ENCODE measurements at places on chromosomes 2 and 18.

GRCh38 chr2:240997856-240998705, at the start of gene SNED1:
Gene SNED1, plus strand, starts transcription at chr2:240998618. Its CDS starts 220 bp downstream, at chr2:240998838.
- DNase-seq = peak; percentile 44

DNA sequence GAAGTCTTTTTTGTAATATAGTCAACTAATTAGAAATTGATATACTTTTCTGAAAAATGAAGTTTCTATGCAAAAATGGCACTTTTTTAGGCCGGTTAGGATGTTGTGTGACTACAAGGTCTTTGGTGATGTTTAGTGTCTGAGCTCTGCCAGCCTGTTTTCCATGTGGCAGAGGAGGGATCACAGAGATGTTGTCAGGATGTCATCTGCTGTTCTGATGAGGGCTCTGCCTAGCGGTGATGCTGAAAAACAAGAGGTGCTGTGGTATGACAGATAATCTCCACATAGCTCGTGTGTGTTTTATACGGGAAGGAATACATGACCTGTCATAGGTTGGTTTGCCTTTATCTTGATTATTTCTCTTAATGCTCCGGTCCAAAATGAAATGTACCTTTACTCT, 12.0 kb upstream of the IAH1 start:
- no peak for DNase-seq

DNA sequence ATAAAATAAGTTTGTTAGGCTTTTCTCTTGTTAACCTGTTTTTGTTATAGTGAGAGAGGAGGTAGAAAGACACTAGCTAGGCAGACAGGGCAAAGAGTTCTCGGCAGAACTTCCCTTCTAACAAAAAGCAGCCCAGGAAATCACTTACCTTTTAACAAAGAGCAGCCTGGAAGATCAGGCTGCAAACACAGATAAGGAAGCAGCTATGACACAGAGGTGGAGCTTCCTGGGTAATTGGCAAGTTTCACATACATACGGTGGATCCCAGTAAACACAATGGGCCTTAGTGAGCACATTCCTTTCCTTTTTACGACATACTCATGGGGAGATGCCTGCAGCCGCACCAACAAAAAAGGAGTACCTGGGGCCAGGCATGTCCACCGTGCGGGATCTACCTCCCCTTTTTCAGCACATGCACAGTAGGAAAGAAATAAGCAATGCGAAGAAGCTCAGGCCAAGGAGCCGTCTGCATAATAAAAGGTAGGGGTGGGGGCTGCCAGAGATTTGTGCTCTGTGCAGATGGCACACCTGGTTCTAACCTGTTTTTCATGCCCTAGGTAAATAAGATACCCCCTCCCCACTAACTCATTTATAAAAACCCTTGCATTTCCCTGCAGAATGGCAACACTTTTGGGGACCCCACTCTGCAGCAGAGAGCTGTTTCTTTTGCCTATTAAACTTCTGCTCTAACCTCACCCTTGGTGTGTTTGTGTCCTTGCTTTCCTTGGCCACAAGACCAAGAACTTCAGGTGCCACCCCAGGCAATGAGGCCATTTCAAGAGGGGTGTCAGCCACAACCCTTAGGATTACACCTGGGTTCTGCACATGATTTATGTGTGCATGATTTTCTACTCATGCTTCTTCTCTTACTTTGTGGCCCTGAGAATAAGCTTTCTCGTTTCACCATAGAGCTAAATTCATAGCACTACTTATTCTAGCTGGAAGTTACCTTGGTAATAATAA, 26.5 kb downstream of the MDH1 start:
- no peak for DNase-seq

GRCh38 chr2:67476809-67477790, 80.0 kb downstream of the ETAA1 start:
- no peak for DNase-seq

GRCh38 chr2:199770716-199771115, 80.3 kb downstream of the FTCDNL1 start:
- no peak for DNase-seq

DNA sequence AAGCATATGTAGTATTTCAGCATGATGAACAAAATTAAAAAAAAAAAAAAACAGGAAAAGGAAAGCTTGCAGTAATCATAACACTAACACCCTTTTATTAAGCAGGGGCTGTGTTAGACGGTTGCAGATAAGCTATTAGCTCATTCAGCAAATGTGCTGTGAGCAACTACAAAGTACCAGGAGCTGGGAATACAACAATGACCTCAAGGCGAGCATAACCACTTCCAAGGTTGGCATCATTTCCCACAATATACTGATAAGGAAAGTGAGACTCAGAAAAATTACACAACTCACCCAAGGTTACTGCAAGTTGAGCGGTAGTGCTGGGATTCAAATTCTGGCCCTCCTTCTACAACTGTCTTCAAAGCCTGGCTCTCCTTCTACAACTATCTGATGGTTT, 38.2 kb upstream of the ACTR3 start:
- DNase-seq = no peak

DNA sequence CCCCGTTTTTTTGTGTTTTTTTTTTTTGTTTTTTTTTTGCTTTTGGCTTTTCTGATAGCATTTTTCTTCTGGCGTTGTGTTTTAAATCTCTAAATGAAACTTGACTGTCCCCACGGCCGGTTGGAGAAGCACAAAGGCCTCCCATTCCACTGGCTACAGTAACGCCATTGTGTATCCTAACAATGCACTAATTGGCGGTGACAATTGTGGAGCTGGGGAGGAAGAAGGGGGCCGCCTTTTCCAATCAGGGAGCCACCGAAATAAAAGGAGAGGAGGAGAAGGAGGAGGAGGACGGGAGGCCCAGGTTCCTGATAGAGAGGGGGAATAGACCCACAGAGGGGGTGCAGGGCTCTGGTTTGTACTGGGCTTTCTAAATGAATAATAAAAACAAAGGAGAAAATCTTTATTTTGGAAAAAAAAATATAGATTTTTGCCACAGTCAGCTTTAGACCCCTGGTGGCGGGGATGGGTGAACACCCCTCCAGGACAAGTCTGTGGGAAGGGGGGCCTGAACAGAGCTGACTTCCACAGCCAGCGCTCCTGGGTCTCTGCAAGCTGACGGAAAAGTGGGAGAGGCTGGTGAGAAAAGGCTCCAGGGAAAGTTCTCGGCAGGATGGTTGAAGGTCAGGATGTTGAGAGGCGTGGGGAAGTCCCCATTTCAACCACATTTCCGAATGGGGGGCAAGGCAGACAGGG, 43.7 kb upstream of the FZD5 start:
- DNase-seq = no peak

- DNase-seq = no peak
These were observed 2.6 kb upstream of the KRCC1 start for GRCh38 chr2:88058191-88058590.

DNA sequence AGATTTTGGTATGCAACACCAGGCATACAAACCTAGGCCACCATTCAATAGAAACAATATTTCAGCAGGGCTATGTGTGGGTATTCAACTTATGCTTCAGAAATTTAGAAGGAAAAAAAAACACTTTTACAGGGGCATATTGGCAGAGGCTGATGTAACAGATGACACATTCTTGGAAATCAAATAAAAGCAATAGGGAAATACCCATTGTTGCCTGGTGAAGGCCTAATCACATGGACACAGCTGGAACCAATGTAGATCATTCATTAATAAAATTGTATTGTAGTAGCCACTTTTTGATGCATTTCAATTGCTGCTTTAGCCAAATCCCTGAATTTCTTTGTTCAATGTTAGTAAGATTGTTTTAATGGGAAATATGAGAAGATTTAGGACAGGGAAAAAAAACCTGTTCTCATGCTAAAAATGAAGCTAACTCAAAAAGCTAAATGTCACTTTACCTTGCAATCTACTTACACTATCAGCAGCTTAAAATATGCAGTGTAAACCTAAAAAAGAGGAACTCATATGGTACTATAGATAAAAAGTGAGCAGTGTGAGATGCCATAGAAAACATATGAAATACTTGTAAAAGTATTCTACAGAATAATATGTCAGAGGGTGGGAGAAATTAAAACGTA, 289.4 kb downstream of the ZEB2 start:
- DNase-seq = no peak

GRCh38 chr2:237251986-237252385, 162.0 kb downstream of the COL6A3 start:
- DNase-seq = no peak

DNA sequence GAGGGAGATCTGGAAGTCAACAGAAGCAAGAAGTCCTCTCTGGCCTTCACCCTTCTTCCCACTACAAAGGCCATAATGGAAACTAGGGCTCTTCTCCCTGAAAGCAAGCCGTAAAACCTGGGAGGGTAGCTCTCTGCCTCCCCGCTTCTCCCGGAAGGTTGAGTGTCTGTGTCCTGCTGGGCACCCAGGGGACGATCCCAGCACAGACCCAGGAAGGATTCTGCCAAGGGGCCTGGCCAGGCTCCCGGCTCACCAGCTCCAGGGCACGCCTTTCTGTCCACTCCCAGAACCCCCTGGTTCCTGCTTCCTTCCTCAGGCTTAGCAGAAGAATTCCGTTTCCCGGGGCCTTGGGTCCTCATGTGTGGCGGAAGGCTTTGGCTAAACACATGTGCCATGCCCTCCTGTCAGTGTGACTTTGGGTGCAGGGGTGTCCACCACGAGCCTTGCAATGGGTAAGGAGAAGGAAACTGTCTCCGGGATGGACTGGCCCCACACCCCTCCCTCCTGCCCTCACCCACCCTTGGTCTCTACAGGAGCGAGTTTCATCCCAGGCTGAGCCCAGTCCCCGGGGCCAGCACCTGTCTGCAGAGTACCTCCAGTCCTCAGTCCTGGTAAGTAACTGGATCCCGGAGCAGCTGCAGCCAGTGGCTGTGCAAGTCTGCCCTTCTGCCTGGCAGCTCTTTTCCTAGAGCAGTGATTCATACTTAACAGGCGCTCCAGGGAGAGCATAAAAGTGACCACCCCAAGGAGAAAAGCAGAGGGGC, 135.8 kb downstream of the TPO start:
- DNase-seq = no peak
